Placental epithelial cell (primary cell): ENCODE measurements at places on chromosomes 16 and 17. TPM values are rescaled to one million over a fixed set of nuclear protein-coding genes. Genes with fewer than 3 reads are reported as not detected.

CIITA gene
- total RNA-seq: 0.33 and 0.79 TPM in 2 replicates

CTRB1 gene
- total RNA-seq: not detected in 2 replicates

TMIGD1 gene
- total RNA-seq: not detected in 2 replicates

SLC38A8 gene
- not detected in 2 replicates for total RNA-seq
